Activated CD4-positive, alpha-beta T cell treated with anti-CD3 and anti-CD28 coated beads, Interleukin-2, amount 50 U/mL, for 24 hours (primary cell): ENCODE measurements at places on chromosomes 2 and 18.

DNA sequence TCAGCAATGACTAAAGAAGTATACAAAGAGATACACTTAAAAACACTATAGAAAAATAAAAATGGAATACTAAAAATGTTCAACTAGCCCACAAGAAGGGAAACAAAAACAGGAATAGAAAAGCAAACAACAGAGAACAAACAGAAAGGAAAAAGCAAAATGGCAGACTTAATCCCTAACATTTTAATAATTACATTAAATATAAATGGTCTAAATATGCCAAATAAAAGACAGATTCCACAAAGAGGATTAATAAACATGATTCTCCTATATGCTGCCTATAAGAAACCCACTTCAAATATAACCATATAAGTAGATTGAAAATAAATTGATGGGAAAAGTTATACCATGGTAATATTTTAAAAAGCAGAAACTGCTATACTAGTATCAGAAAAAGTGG is 83.5 kb upstream of the GPR45 start:
- DNase-seq: no peak

DNA sequence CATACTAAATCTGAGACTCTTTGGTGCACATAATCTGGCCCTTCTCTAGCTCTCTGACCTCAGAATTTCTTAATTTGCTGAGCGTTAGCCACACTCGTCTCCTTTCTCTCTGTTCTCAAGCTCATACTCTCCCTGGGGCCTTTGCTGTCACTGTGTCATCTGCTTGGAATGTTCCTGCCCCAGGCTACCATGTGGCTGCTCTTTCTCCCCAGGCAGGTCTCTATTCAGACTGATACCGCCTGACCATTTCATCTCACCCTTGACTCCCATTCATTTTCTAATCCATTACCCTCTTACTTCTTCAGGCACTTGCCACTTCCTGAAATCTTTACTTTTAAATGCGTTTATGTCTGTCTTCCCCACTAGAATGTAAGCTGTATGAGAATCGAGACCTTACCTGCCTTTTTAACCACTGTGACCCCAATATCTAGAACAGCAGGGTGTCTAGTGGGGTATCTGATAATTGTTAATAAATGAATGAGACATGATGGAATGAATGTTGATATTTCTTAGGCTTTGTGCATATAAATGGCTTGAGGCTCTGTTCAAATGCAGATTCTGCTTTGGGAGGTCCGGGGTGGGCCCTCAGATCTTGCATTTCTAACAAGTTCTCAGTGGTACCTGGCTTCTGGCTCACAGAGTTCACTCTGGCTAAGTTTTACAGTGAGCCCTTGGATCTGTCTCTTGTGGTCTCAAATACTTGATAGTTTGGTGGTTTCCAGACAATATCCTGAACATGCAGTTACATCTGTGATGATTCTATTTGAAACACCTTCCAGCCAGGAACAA is 89.9 kb upstream of the EPC2 start:
- no peak for DNase-seq

- no peak for DNase-seq
Measured at GRCh38 chr2:188851826-188852225, 122.3 kb upstream of the COL3A1 start.

- no peak for DNase-seq
Measured at GRCh38 chr2:59770651-59771050, 782.8 kb downstream of the BCL11A start.

GRCh38 chr18:78777992-78778391 is 201.6 kb upstream of the SALL3 start:
- DNase-seq: no peak

GRCh38 chr2:237923481-237924163 is 43.2 kb upstream of the UBE2F start:
- peak; percentile 78 for DNase-seq

DNA sequence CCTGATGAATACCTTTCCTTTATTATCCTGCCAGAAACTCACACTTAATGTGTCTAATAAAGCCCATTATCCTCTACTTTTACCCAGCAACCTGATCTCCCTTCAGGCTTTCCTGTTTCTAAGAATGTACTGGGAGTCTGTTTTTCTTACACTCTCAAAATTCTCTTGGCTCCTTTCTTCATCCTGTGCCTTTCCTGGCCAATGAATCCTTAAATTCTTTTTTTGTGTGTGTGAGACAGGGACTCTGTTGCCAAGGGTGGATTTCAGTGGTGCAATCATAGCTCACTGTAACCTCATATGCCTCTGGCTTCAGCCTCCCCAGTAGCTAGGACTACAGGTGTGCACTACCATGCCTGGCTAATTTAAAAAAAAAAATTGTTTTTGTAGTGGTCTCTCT is 72.7 kb downstream of the MAP2 start:
- no peak for DNase-seq

DNA sequence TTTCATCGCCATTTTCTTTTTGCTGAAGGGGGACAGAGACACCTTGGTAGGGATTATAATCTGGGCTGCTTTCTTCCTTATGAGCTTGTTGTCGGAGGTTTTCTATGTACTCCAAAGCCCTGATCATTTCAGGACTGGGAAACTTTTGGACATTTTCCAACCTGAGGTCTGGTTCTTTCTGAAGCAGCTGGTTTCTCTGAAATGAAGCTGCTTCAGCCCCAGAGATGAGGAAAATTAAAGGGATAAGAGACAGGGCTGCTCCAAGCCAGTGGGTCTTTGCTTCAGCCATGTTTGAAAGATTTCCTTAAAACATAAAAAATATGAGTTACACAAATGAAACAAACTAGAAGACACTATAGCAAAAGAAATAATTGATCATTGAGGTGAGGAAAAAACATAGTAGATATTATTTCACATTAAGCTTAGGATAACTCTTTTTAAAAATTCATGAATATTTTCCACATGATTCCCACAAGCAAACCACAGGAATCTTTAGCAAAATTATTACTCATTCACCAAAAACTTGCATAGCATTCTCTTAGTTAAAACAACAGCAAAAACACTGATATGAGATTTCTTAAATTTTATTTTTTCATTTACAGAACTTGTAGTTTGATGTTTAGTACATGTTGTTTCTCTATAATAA is 3.0 kb downstream of the SCG2 start:
- no peak for DNase-seq

DNA sequence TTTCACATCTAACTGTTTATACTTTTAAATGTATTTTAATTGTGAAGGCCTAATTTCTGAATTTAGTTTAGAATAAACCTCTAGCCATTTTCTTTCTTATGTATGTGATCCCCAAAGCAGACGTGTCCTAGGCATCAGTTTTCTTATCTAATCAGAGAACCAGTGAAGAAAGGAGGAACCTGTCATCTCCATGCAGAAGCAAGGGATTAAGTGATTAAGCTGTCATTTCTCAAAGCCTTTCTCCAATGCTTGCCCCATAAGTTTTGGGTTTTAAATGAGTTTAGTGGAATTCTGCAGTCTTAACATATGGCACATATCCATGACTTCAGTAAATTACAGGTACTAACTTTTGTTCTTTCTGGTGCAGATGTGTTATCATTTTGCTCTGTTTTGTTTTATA is 190.4 kb downstream of the PLCL1 start:
- DNase-seq: no peak

DNA sequence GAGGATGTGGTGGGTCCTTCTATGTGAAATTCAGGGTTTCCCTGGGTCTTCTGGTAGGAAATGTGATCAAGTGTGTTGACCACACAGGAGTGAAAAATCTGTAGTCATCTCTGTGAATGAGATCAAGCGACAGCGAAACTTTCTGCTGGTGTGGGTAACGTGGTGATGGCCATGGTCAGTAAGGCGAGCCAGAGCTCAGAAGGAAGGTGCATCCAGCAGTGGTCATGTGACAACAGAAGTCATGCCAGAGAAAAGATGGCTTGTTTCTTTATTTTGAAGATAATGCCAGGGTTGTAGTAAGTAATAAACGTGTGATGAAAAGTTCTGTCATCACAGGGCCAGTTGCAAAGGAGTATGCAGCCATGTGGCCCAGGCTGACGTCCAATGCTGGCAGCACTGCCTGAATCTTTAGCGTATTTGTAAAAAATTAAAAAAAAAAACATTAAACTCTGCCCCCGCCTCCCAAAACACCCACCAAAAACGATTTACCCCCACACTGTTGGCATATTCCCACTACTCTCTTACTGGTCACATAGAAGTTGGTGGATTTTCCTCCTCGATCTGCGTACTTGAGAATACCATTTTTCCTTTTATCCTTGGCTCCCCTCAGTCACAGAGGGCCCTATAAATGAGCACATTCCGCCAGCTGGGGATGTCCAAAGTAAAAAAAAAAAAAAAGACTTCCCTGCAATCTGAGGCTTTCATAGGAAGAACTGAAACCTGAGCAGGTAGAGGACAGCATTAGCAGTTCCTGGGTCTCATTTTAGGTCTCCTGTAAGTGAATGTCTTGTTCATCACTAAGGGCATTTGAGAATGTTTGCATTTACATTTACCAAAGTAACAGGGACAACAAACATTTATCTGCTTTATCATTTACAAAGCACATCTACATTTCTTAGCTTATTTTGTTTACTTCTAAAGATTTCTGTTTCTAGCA is 70.6 kb downstream of the SLC4A3 start:
- DNase-seq: no peak

DNA sequence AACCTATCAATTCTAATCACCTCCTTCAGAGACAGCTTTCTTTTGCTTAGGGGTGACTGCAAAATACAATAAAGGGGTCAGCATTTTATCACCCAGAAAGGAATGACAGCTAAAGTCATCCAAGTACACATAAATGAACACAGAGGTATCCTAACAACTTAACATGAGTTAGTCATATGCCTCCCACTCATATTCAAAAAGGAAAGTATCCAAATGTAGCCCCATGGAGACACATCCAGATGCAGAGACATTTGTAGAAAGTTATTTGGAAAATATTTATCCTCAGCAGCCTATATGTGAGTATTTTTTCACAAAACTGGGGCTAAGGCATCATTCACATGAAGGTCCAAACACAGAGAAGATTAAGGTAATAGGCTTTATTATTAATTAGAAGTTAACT is 1579.7 kb upstream of the SLC39A10 start:
- DNase-seq: no peak

DNA sequence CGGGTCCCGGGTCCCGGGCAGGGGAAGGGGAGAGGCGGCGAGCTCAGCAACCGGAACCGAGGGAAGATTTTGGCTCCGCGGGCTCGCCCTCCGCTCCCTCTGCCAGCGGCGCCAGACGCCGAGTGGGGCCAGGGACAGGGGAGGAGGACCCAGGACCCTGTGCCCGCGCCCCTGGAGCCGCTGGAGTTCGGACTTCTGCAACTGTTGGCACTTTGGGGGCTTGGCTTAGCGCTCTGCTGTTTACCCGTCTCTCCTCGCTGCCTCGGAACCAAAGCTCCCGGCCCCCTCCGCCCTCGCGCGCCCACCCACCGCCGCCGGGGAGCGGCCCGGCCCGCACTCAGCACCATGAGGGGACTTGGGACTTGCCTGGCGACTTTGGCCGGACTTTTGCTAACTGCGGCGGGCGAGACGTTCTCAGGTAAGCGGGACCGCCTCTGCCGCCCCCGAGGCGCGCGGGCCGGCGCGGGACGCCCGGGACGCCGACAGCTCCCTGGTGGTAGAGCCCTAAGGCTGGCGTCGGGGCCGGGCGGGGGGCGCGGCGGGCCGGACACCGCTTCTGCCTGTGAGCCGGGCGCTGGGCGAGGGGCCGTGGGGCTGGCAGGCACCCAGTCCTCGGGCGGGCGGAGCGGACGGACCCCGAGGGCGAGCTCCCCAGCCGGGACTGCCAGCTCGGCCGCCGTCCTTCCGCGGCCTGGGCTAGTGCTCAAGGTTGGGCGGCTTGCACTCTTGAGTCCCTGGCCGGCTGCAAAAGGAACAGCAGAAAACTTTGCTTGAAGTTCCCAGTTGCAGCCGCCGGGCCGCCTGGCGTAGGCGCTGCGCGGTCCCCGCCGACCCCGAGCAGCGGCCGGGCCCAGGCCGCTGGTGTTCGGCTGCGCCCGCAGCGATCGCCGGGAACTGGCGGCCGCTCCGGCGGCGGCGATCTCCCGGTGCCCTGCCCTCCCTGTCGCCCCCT is 634 bp downstream of the PTPRM start:
- DNase-seq: no peak

DNA sequence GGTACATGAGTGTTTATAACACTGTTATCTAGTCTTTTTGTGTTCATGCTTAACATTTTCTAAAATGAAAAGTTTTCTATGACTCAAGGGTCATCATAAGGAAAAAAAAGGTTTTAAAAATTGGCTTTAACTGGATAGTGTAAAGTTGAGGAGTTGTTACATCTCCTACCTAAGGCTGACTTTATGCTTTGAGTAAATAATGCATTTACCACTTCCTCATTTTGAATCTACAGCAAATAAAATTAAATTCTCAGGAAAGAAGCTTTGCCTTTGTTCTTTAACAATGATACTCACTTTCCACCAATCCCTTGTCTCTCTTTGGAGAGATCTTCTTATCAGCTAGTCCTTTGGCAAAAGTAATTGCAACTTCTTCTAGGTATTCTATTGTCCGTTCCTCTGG is 29.7 kb downstream of the HADHA start:
- DNase-seq: no peak

DNA sequence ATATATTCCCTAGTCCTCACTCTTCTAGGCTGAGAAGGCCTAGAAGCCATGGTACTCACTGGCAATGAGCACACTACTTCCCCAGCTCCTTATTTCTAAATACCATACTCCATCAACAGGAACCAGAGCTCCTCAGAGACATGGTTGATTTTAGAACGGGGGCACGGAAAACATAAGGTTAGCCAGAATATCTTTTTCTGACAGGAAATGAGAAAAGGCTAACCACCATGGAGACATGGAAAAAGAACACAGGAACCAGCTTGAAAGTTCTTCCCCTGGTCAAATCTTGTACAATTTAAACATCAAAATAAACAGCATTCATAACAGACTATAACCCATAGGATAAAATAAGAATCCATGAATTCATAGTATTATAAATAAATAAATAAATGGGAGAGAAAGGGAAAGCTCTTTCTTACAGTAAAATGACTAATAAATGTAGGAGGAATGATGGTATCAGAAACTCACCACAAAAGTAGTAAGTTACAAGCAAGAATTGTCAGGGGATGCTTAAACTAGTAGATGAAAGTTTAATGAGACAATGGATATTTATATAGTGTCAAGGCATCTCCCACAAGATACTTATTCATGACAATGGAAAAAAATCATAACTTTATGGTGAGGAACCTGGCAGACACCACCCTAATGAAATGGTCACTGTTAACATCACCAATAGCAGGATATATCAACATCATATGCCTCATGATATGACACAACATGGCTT is 20.6 kb upstream of the GCC2 start:
- DNase-seq: no peak

- no peak for DNase-seq
Measured at GRCh38 chr2:151030663-151031230, 230.9 kb downstream of the RBM43 start.

DNA sequence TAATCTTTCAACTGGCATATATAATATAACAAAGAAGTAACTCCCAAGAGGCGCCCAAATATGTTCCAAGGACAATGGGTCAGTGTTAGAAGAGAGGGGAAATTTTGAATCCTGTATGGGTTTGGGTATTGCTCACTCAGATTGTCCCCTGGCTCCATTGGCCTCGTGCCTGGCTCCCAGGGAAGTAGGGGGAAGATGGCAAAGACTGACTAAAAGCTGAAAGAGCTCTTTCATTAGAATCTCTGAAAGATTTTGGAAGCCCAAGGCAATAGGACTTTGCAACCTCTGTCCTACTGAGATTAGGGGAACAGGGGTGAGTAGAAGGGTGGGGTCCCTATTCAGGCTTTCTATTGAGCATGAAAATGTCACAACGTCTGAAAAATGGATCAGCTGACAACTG is 1272.8 kb upstream of the ZEB2 start:
- no peak for DNase-seq
